ENCODE measurements at places on chromosomes 2 and 18. TPM values are rescaled to one million over a fixed set of nuclear protein-coding genes. Genes with fewer than 3 reads are reported as not detected.
A peak's percentile ranks its signal among the peaks of the same experiment; 100 is the strongest.

DNA sequence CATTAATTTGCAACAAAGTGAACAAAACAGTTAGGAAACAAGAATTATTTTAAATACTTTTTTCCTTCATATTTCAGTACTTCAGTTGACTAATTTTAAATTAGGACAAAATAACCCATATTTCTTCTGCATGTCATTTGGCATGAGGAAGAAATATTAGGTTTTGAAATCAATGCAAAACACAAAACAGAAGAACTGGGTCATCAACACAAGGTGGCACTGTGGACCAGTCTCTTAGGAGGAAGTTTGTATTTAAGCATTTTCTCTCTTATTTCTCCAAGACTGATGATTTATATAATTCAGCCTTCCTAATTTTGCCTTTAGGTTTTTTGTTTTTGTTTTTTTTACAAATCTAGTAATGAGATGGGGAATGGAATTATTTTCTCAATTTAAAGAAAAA is 352.8 kb upstream of the KCNH7 start:
- no peaks in the 10 kb centered on the region for H3K36me3 ChIP-seq
- no peak for DNase-seq

- DNase-seq = no peak
- H3K36me3 ChIP-seq = no peaks in the 10 kb centered on the region
- no peaks in the 10 kb centered on the region for H3K4me1 ChIP-seq
- H3K27me3 ChIP-seq = no peaks in the 10 kb centered on the region
- H3K4me3 ChIP-seq = no peak overlapping the region
Observed at GRCh38 chr2:239587311-239587731, 186.5 kb upstream of the HDAC4 start.

Gene FAM237A
- total RNA-seq = not detected

Gene ADD2
- total RNA-seq = 1.4 TPM

- no peaks in the 10 kb centered on the region for H3K27me3 ChIP-seq
- no peaks in the 10 kb centered on the region for H3K4me1 ChIP-seq
- H3K27ac ChIP-seq = no peak overlapping the region
Observed at GRCh38 chr2:142320067-142320466, 189.3 kb upstream of the LRP1B start.

DNA sequence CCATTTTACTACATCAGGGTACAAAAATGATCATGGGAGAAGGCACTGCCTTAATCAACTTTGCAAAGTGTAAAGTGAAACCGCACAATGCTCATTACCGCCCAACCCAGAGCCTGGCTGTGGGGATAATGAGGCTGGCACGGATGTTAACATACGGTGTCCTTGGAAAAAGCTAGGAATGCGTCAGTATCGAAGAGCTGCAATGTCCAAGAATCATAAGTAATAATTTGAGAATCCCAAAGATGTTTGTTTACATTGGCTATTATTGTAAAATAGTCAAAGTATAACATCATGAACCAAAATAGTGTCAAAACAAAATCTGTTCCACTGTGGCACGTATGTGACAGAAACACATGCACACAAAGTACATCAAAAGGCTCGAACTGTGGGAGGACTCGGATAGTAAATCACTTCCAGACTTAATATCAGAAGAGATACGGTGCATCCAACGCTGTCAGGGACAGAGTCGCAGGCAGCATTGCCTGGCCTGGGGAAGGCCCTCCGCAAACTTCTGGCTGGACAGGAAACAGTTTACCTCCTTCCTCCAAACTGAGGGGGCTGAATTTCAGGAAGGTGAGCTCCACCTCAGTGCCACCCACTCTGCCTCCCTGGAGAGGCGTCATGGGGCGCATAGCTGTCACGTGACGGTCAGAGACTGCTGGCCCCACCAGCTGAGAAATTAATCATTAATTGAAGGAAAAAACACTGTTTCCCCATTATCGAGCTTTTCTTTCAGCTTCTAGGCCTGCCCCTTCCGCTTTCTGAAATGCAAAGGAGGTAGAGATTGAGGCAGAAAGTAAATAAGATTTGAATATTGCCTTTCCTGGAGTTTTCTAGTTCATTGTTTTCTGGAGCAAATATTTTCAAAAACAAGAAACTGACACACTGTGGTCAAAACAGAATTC is 1.8 kb upstream of the ID2 start:
- no peaks in the 10 kb centered on the region for H3K36me3 ChIP-seq
- H3K27me3 ChIP-seq = no peaks in the 10 kb centered on the region
- peak; percentile 85 for DNase-seq
- H3K4me1 ChIP-seq = peaks cover 45% of the 10 kb centered on the region
- H3K27ac ChIP-seq = peak overlapping the region; percentile 98

DNA sequence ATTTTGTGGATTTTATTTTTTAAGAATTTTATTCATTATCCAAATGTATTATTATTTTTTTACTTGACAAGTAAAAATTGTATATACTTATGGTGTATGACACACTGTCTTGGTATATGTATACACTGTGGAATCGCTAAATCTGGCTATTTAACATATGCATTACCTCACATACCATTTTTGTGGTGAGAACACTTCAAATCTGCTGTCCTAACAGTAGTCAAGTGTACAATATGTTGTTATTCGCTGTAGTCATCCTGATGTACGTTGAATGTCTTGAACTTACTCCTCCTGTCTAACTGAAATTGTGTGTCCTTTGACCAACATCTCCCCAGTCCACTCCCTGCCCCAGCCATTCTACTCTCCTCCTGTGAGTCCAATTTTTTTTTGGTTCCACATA is 153.2 kb upstream of the PTPRM start:
- no peaks in the 10 kb centered on the region for H3K36me3 ChIP-seq
- no peaks in the 10 kb centered on the region for H3K27me3 ChIP-seq

- no peaks in the 10 kb centered on the region for H3K36me3 ChIP-seq
- H3K27me3 ChIP-seq = no peaks in the 10 kb centered on the region
Observed at GRCh38 chr2:26349690-26350089, 3.1 kb upstream of the ADGRF3 start.

GRCh38 chr18:69626171-69626570 is 225.5 kb downstream of the DOK6 start:
- no peak overlapping the region for H3K27ac ChIP-seq
- H3K27me3 ChIP-seq = no peaks in the 10 kb centered on the region
- H3K4me3 ChIP-seq = no peak overlapping the region
- H3K36me3 ChIP-seq = no peaks in the 10 kb centered on the region
- H3K4me1 ChIP-seq = no peaks in the 10 kb centered on the region

GRCh38 chr2:176002688-176003210 is 682 bp upstream of the LNPK start:
- H3K27me3 ChIP-seq = no peaks in the 10 kb centered on the region
- H3K36me3 ChIP-seq = no peaks in the 10 kb centered on the region
- H3K27ac ChIP-seq = peak overlapping the region; percentile 85
- peak overlapping the region; percentile 79 for H3K4me3 ChIP-seq
- DNase-seq = peak; percentile 65

DNA sequence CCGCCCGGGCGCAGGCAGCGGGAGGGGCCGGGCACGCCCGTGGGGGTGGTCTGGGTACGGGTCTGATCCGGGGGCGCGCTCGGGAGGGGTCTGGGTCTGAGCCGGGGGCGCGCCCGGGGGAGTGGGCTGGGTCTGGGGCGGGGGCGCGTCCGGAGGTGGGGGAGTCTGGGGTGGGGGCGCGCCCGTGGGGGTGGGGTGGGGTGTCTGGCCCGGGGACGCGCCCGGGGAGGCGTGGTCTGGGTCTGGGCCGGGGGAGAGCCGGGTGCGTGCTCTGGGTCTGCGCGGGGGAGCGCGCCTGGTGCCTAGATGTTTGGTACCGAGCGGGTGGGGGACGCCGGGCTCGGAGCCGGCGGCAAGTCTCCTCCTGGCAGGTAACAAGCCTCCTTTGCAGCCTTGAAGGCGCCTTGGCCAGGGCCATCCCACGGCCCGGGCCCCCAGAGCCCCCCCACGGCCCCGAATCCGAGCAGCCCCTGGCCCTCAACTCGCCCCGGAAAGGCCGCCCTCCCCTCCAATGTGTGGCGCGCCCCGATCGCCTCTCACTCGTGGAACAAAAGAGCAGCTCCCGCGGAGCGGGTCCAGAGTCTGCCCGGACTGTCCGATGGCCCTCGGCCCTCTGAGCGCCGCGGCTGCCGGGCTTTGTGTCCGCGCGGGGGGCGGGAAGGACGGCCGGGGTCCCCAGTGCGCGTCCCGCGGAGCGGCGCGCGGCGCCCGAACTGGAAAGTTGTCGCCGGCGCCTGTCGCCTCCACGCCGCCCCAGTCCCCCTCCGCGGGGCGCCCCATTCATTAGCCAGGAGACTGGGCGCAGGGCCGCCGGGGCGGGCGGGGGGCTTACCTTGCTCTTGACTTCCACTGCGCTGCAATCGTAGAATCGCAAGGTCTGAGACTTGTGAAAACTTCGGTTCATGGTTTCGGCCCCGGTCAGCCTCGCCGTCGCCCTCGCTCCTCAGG is 595 bp downstream of the PARD6G start:
- no peaks in the 10 kb centered on the region for H3K27me3 ChIP-seq
- no peaks in the 10 kb centered on the region for H3K36me3 ChIP-seq
- peak; percentile 68 for DNase-seq
- H3K4me3 ChIP-seq = peak overlapping the region; percentile 70
- peaks cover 3% of the 10 kb centered on the region for H3K4me1 ChIP-seq
- H3K27ac ChIP-seq = no peak overlapping the region

DNA sequence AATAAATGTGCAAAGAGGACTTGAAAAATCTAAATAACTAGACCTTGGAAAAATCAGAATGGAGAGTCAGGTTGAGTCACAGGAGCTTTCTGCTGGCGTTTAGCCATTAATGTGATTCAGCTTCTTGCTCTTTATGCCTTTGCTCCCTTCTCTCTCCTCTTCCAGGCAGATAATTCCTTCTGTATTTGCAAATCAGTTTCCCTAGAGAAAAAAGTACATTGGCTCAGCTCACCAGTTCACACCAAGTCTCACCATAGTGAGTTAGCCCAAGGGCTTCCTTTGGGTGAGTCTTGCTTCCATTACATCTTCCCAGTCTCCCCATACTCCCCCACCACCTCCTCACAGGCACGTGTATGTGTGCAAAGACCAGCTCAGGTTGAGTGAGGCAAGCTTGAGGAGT is 73.6 kb downstream of the CYBRD1 start:
- no peak overlapping the region for H3K27ac ChIP-seq
- no peaks in the 10 kb centered on the region for H3K27me3 ChIP-seq
- no peaks in the 10 kb centered on the region for H3K36me3 ChIP-seq
- DNase-seq = no peak

DNA sequence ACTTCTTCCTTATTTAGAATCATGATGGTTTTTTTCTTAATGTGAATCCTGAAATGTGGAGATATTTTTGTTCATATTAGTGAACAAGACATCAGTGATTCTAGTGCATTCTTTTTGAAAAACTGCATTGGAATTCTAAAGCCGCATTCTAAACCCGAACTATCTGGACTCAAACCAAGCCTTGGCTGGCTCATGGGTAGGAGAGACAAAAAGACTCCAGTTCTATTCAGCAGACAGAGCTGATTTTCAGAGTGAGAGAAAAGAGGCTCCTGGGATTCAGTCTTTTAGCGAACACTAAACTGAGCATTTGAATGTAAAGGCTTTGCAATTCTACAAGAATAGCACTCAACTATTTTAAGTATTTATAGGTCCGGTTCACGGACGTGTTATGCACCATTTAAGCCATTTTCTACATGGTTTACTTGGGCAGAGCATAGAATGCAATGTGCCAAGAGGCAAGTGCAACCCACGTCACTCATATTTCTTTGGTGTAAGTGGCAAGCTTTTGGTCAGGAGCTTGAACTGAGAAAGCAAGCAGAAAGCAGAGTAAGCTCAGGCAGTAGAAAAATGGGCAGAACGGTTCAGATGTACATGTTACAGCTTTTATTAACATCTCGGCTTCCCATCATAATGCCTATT is 227.3 kb upstream of the RAB12 start:
- H3K4me3 ChIP-seq = no peak overlapping the region
- DNase-seq = no peak
- no peaks in the 10 kb centered on the region for H3K27me3 ChIP-seq
- peaks cover 31% of the 10 kb centered on the region for H3K36me3 ChIP-seq

Gene CNGA3
- 0.17 TPM for total RNA-seq

DNA sequence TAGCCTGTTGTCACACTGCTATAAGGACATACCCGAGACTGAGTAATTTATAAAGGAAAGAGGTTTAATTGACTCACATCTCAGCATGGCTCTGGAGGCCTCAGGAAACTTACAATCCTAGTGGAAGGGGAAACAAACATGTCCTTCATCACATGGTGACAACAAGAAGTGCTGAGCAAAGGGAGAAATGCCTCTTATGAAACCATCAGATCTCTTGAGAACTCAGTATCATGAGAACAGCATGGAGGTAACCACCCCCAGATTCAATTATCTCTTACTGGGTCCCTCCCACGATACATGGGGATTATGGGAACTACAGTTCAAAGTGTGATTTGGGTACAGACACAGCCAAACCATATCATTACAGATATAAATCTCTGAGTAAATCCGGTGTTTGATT is 148.7 kb downstream of the PRPF40A start:
- H3K27ac ChIP-seq = no peak overlapping the region
- H3K4me3 ChIP-seq = no peak overlapping the region
- H3K27me3 ChIP-seq = no peaks in the 10 kb centered on the region
- no peaks in the 10 kb centered on the region for H3K36me3 ChIP-seq
- DNase-seq = no peak
- no peaks in the 10 kb centered on the region for H3K4me1 ChIP-seq

GRCh38 chr2:127067620-127068350 is 39.2 kb downstream of the BIN1 start:
- H3K4me3 ChIP-seq = no peak overlapping the region
- H3K36me3 ChIP-seq = peaks cover 4% of the 10 kb centered on the region
- peak overlapping the region; percentile 65 for H3K27ac ChIP-seq
- H3K4me1 ChIP-seq = peaks cover 31% of the 10 kb centered on the region
- DNase-seq = peak; percentile 89
- H3K27me3 ChIP-seq = no peaks in the 10 kb centered on the region

GRCh38 chr18:48921305-48922225 is 29.2 kb downstream of the SMAD7 start:
- H3K27ac ChIP-seq = peak overlapping the region; percentile 47
- DNase-seq = peak; percentile 54

DNA sequence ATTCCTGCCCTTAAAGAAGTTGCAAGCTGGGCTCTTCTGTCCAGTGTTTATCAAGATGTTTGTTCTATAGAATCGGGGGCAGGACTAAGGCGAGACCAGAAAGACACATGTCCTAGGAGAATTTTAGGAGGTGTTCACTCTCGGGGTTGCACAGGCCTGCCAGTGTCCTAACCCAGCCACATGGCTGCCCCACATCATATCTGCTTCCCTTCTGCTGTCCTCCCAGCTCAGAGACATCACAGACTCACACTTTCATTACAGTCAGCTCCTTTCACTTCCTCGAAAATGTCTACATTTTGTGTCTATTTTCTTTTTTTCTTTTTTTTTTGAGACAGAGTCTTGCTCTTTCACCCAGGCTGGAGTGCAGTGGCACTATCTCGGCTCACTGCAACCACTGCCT is 10.7 kb upstream of the MRO start:
- H3K27ac ChIP-seq = no peak overlapping the region
- no peaks in the 10 kb centered on the region for H3K4me1 ChIP-seq
- DNase-seq = no peak
- H3K4me3 ChIP-seq = no peak overlapping the region
- no peaks in the 10 kb centered on the region for H3K36me3 ChIP-seq
- no peaks in the 10 kb centered on the region for H3K27me3 ChIP-seq

Gene MFSD2B
- 0.35 TPM for total RNA-seq

Gene GKN1
- not detected for total RNA-seq

- H3K4me1 ChIP-seq = peaks cover 33% of the 10 kb centered on the region
- H3K36me3 ChIP-seq = no peaks in the 10 kb centered on the region
- no peak overlapping the region for H3K4me3 ChIP-seq
Observed at GRCh38 chr2:102040229-102040628, 48.5 kb downstream of the IL1R2 start.

Gene SERPINB10
- not detected for total RNA-seq
